ENCODE measurements at places on chromosomes 3 and 15.
A peak's percentile ranks its signal among the peaks of the same experiment; 100 is the strongest.

- DNase-seq, result no peak
Observed at GRCh38 chr15:76177491-76178040, 117.8 kb downstream of the TMEM266 start.

DNA sequence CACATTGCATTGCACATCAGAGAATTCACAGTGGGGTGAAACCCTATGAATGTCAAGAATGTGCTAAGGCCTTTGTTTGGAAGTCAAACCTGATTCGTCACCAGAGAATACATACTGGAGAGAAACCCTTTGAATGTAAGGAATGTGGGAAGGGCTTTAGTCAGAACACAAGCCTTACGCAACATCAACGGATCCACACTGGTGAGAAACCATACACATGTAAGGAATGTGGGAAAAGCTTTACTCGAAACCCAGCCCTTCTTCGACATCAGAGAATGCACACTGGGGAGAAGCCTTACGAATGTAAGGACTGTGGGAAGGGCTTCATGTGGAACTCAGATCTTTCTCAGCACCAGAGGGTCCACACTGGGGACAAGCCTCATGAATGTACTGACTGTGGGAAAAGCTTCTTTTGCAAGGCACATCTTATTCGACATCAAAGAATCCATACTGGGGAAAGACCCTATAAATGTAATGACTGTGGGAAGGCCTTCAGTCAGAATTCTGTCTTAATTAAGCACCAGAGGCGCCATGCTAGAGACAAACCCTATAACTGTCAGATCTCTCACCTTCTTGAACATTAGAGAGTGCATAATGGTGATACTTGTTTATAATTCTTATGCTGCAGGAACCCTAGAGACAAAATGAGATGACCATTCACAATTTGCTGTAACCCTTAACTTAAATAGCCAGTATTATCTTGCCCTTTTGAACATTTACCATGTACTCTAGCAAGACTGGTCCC lies 9.0 kb downstream of the ZNF662 start:
- DNase-seq, result no peak

GRCh38 chr3:143226678-143227291 lies 107.2 kb downstream of the CHST2 start:
- DNase-seq, result no peak

GRCh38 chr15:31470756-31471155 lies 144.1 kb downstream of the KLF13 start:
- no peak for DNase-seq

DNA sequence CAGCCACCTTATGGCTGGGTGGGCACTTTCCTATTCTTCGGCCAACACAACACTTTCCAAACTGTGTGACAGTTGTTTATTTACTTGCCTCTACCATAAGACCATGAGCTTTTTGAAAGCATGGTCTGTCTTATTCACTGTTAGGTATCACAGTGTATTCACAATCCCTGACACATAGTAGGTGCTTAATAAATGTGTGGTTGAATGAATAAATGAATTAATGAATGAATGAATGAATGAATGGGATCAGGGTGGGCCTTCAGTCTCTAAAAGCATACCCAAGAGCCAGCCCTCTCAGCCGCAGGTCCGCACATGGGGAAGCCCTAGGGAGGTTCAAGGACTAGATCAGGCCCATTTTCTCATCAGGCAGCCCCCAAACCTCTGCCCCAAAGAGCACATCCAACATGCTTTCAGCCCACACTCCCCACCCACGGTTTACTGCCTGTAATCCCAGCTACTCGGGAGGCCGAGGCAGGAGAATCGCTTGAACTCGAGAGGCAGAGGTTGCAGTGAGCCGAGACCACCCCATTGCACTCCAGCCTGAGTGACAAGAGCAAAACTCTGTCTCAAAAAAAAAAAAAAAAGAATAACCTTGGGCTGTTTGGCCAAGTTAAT lies 95.9 kb downstream of the LIPC start:
- DNase-seq, result no peak

- DNase-seq, result no peak
Observed at GRCh38 chr15:51025454-51025846, 69.3 kb downstream of the TNFAIP8L3 start.

- no peak for DNase-seq
Observed at GRCh38 chr15:74396146-74396438, 28.6 kb upstream of the CYP11A1 start.

GRCh38 chr15:94412979-94413746 lies 181.8 kb downstream of the MCTP2 start:
- DNase-seq, result no peak

DNA sequence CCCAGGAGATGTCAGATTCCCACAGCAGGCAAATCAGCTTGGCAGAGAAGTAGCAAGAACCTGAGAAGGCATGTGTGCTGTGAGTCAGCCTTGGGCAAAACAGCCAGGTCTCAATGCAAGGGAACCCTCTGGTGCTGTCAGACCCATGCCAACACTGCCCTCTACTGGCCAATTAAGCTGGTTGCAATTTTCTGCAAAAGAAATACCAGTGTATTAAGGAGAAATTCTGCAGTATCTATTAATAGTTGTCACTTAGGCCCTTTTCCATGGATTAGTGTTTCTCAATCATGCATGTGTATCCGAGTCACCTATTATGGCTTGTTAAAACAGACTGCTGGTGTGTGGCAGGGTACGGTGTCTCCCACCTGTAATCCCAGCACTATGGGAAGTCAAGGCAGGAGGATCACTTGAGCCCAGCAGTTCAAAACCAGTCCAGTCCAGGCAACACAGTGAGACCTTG lies 26.2 kb downstream of the MAP4 start:
- DNase-seq, result peak; percentile 74

- DNase-seq, result no peak
Observed at GRCh38 chr3:126352476-126353454, 4.4 kb downstream of the KLF15 start.

DNA sequence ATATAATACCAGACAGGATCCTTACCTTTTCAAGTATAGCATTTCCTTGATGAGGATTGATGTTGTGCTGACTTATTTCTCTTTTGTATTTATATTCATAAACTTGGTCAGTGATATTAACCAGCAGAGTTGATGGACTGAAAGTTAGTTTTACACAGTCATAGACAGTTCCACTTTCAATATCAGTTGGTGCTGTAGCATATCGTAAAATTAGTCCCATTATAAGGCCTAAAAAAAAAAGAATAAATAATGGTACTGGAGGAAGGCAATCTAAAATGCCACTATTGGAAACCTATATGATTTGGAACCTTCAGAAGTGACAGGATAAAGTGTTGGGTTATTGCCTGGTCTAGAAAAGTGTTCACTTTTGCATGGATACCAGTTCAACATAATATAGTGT lies 16.3 kb downstream of the SLC9A9 start:
- DNase-seq, result no peak

- DNase-seq, result no peak
Observed at GRCh38 chr3:17094551-17094950, 209.8 kb downstream of the PLCL2 start.

DNA sequence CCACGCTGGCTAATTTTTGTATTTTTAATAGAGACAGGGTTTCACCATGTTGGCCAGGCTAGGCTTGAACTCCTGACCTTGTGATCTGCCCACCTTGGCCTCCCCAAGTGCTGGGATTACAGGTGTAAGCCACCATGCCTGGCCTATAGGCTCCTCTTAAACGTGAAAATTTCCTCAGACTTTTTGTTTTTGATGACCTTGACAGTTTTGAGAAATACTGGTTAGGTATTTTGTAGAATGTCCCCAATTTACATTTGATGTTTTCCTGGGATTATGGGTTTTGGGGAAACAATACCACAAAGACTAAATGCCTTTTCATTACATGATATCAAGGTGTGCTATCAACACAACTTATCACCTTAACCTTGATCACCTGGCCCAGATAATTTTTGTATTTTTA lies 20.7 kb downstream of the BCL2A1 start:
- DNase-seq, result no peak

DNA sequence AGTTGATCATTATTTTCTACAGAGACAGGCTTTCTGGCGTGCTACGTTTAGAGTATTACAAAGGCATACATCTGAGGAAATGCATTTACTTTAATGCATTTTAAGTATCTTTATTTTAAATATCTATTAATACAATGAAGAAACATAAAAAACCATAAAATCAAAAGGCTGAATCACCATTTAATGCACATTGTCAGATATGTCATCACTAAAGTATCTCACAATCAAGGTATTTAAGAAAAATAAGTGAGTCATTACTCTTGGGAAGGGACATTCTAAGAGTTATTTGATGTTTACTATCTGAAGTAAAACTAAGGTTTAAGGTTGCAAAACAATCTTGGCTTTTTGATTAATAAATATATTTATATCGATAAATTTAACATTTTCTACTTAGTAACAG lies 102.2 kb downstream of the CTNNB1 start:
- no peak for DNase-seq

DNA sequence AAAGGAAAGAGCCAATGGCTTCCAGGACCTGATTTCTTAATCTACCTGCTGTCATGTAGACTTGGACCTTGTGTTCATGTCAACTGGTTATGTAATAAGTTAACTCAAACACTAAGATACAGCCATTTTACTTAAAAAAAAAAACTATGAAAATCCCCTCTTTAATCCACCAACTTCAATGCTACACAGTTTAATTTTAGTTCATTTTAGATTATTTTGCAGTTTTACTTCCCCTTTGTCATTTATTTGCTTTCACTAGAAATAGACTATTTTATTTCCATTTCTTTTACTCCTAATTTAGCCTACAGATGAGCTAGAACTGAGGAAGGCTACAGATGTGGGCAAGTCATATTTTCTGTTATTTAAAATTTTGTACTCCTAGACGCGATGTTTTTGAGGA lies 10.7 kb upstream of the DNAJC13 start:
- DNase-seq, result no peak

Data from mucosa of descending colon (tissue), 3 donors.